ENCODE measurements at places on chromosomes 7 and 10. TPM values are rescaled to one million over a fixed set of nuclear protein-coding genes. Genes with fewer than 3 reads are reported as not detected.

GRCh38 chr7:79734181-79734580, 280.7 kb upstream of the MAGI2 start:
- no peak for DNase-seq

GPR85 gene
- 15.3 TPM for total RNA-seq

DNA sequence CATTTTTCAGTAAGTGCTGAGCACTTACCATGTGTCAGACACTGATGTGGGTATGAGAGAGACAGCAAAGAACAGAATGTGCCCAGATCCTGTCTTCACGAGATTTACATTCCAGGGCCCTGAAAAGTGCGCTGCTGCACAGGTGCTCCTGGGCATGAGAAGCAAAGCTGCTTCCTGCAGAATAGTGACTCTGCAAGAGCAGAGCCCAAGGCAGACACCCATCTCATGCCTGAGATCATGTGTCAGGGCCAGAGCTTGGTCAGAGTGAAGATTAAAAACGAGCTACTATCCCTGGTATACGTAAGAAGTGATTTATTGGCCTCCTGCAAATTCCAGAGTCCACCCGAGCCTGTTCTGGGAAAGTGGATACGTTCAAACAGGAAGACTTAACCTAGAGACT, 824.4 kb downstream of the GRID1 start:
- DNase-seq = no peak

DNA sequence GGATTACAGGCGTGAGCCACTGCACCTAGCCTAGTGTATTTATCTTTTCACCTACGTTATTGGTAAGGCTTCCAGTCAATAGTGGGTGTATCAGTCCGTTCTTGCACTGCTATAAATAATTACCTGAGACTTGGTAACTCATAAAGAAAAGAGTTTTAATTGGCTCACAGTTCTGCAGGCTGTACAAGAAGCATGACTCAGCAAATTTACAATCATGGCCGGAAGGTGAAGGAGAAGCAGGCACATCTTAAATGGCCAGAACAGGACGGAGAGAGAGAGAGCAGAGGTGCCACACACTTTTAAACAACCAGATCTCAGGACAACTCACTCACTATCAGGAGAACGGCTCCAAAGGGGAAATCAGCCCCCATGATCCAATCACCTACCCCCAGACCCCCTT, 873.3 kb upstream of the AUTS2 start:
- DNase-seq = no peak

DNA sequence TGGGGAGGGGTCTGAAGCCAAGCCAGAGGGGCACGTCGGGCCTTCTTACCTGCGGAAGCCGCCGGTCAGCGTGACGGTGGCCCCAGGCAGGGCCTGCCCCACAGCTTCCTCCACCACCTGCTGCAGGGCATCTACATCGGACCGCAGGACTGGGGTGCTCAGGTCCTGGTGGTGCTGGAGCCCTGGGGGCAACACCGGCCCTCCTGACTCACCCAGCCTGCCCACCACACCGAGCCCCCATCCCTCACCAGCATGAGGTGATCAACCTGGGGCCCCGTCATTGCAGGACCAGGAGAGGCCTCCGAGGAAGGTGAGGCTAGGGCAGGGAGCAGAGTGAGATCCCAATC, 8.0 kb downstream of the POLM start:
- no peak for DNase-seq

All from urinary bladder (tissue), 4 donors.